ENCODE measurements at places on chromosomes 7 and 10.

- no peak for DNase-seq
Observed at GRCh38 chr7:116543664-116544063, 18.8 kb downstream of the CAV1 start.

DNA sequence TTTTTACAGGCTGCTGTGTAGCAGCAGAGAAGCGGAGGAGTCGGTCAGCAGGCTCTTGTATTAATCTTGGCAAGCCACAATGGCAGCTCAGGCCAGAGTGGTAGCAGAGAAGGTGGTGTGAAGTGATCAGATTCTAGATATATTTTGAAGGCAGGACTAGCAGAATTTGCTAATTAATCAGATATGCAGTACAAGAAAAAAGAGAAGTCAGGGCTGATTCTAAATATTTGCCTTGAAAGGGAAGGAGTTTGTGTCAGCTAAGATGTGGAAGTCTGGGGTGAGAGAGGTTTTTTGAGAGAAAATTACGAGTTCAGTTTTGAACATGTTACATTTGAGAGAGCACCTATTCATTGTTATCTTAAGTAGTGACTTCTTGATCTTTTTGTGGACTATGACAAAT is 176.3 kb downstream of the WNT2 start:
- DNase-seq: no peak

- no peak for DNase-seq
Observed at GRCh38 chr7:105876964-105877601, 684 bp upstream of the ATXN7L1 start.

- no peak for DNase-seq
Observed at GRCh38 chr10:122042836-122043235, 53.9 kb downstream of the TACC2 start.

DNA sequence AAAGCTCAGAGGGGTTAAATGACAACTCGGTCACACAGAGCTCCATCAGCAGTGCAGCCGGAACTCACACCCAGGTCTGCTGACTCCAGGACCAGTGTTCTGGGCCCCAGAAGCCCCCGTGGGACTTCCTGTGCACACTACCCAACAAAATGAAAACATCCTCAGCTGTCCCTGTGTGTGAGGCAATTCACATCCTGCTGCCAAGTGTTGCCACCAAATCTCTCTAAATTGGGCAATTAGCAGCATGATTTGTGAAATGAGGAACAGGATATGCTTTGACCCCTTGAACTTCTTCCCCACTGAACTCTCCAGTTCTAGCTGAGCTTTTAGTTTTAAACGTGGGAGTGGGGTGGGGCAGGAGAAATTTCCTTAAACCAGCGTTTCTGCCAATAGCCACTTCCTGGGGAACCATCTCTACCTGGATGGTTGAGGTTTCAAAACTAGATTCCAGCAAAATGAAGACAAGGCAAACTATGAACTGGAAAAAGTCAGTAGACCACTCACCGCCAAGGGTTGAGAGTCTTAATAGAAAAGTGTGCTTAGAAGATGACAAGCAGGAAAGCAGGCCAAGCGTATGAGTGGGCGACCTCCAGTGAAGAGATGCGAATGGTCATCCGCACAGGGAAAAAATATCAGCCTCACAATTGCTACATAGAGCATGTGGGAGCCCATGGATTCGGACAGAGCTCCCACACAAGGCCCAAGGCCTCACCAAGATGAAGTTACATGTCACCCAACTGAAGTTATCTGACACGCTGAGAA is 51.9 kb upstream of the CHST15 start:
- DNase-seq: no peak

DNA sequence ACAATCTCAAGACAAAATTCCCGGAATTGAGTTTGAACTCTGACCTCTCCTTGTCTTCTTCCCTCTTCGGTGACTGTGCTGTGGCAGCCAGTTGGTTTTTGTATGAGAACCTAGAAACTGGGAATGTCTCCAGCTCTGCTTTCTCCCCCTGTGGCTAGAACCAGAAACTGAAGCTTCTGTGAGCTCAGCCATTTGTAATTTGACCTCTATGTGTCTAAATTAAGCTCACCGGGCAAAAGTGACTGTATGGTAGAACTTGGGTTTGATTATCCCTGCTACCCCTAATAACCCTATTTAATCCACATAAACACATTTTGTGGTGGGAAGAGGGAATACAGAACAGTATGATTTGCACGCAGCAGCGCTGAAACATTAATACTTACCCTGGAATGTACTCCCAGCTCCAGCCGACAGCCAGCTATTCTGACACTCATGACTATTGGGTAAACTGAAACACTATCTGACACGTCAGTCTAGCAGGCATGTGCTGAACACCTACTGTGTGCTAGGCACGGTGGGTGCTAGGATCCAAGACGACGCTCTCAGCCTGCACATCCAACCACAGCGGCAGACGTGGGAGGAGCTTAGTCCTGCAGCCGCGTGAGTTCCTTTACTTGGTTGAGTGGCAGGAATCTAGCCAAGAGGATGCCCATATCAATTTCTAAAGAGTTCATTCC is 324.8 kb downstream of the SFMBT2 start:
- no peak for DNase-seq

- no peak for DNase-seq
Observed at GRCh38 chr10:31617757-31618156, 298.7 kb downstream of the ZEB1 start.

DNA sequence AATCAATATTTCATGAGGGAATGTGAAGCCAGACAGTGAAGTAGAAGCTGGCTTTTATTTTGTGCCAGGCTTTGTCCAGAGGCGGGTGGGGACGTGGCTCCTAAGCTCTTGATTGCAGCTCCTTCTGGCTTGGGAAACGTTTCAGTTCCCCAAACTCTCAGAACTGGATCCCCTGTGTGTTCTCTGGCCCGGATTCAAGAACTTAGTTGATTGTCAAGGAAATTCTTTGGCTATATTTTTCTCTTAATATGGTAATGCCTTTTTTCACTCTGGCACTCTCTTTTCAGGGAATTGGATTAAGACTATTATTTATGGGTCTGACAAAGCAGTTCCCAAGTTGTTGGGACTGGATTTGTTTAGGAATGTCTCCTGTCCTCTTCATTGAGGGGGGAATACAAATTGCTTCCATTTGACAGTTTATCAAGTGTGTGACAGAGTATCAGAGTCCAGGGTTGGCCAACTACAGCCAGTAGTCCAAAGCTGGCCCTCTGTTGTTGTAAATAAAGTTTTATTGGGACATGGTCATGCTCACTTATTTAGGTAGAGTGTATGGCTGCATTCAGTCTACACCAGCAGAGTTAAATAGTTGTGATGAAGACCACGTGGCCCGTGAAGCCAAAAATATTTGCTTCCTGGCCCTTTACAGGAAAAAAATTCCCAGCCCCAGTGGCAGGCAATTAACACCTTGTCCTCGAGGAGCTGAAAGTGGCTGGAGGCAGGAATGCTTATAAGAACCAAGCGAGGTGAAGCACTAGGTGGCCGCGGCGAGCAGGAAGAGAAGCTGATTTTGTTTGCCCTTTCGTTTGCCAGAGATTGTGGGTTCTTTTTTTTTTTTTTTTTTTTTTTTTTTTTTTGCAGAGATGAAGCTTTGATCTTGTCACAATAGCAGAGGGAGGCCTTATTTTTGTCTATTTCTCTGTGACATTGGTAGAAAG is 34.3 kb downstream of the HTRA1 start:
- no peak for DNase-seq

- DNase-seq: no peak
Observed at GRCh38 chr7:138974103-138974502, 7.1 kb downstream of the KIAA1549 start.

DNA sequence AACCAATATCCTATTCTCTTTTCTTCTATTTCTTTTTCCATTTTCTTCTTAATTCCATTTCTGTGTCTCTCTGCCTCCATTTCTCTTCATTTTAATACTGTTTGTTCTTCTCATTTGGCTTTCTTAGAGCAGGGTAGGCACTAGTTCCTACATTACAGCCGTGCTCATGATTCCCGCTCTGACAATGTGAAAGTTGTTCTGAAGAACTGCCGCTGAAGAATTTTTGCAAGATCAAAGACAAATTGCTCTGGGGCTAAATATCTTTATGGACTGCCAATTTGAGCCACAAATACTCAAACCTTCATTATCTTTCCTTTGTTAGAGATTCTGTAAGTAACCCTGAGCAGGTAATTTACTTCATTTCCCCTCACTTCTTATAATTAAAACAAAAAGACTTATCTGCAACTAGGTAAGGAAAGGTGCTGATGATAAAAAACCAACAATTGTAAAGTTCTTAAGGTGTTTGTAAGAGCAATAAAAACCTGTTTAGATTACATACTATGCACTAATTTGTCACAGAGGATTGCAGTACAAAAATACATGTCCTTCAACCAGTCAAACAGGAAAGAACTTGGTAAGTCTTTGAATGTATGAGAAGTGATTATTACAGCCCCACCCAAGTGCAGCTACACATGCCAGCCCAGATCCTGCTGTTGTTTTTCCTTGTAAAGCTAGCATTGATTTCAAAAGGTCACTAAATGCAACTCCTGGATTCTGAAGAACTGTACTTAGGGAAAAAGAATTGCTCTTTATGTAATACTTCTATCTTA is 127.5 kb downstream of the COL28A1 start:
- DNase-seq: no peak

GRCh38 chr10:48599830-48600134 is 5.1 kb downstream of the ARHGAP22 start:
- no peak for DNase-seq

DNA sequence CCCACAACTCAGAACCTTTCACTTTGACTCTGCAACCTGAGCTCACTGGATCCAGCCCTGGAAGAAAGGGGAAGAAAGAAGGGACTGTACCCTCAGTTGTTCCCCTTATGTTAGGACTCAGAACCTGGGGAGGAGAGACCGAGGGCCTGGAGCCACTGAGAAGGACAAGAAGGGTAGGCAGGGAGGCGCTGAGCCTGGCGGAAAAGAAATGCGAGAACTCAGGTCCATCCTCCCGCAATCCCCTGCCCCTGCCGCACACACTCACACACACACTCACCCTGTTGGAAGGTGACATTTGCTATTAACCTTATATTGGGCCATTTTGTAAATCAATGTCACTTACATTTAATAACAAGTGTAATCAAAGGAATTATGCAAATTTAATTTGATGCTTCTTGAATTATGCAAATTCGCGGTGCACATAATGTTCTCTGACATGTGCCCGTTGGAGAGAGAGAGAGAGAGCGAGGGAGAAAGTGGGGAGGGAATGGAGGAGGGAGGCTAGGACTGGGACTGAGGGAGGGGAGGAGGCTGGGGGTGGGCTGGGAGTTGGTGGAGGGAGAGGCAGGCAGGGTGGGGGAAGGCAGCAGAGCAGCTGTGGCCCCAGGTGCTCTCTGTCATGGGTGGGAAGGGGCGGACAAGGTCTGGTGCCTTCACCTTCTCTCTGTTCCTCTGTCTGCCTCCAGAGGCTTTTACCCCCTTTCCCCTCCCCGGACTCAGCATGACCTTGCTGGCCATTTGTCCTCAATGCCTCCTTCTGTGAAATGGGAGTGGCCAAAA is 99.6 kb upstream of the PAX2 start:
- DNase-seq: no peak

- no peak for DNase-seq
Observed at GRCh38 chr7:109259151-109259550, 689.5 kb downstream of the DNAJB9 start.

DNA sequence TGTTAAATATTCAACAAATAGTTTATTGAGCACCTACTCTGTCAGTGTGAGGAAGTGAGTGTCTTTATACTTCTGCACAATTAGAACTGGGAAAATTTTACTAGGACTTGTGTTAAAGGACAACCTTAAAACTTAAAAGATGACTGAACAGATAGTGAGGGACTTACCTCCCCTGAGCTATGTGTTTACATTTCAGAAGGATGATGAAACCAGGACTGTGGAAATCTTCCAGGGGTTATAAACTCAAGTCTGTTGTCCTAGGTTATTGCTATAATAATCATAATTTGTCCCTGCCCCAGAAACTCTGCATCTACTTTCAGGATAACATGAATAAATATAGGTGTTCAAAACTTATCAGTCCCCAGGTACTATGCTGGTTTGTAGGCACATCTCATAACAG is 261.0 kb upstream of the MKLN1 start:
- DNase-seq: no peak

DNA sequence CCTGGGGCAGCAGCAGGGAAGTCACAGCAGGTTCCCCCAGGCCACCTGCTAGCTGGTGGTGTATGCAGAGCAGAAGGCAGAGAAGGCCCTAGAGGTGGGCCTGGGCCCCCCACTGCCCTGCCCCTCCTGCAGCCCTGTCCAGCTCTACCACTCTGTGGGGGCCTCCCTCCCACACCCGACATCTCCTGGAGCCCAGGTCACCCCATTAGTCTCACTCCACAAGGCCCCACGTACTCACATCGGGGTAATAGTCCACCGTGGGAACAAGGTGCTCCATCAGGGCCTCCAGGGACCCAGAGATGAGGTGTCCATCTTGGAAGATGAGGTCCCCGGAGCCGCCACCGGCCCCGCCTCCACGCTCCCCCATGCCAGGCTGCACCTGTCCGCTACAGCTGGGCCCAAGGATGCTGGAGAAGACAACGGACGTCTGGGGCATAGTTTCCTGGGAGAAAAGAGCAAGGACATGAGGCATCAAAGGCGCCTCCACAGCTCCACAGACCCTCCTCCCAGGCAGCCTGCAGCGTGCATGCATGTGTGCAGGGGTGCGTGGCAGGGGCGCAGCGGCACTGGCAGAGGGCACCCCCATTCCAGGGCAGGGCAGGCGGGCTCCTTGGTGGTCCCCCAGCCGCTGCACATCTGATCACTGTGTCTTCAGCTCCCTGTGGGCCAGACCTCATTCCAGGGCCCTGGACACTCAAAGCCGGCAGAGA is 61.0 kb downstream of the RASGEF1A start:
- DNase-seq: no peak

- DNase-seq: no peak
Observed at GRCh38 chr7:5997210-5997808, 11.5 kb downstream of the PMS2 start.

- DNase-seq: no peak
Observed at GRCh38 chr7:22110881-22111280, 165.2 kb upstream of the CDCA7L start.

DNA sequence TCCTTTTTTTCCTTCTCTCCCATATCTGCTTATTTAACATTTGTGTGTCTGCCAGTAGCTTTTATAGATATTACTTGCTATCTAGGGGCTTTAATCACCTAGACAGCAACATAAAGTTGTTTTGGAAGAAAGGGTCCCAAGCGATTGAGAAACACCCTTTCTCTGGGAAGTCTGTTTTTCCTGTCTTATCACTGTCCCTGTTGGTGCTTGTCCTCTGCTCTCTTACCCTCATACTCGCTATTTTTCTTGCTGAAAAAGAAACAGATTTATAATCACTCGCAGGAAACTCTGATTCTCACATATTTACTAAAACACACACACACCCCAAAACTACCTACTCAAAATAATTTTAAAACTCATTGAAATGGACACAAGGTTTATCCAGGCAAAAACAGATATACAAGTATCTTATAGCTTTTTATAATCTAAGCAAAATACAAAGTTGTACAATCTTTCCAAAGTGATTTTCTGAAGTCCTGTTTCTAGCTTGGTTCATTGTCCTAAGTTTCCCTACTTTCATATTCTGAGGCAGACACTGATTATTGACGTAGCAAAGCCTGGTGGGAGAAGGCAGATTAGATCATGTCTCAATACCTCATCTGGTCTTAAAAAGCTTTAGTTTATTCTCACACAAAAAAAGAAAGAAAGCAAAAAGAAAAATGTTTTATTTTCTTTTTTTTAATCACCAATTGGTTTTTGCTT is 157.3 kb downstream of the CACNA2D1 start:
- DNase-seq: no peak
